PC-9 (cell line): ENCODE measurements at places on chromosomes 13 and 19. TPM values are rescaled to one million over a fixed set of nuclear protein-coding genes. Genes with fewer than 3 reads are reported as not detected.

DNA sequence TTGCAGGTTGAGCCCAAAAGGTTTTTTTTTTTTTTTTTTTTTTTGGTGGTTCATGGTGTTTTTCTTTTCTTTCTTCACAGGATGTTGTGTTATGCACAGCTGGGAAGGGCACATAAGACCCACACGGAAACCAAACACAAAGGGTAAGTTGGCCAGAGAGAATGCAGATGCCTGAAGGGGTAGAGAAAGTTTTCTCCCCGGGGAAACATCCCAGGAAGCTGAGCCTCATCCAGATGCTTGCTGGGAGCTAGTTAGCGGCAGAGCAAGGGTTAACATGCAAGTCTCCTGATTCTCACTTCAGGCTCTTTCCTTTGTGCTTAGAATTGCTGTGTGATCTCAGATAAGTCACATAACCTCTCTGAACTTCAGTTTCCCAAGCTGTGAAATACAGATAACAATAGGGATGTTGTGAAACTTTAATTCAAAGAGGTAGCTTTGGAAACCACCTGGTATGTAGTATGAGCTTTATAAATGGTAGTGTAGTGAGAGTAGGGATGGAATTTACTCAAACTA is 3.1 kb downstream of the ADGRE1 start:
- no peaks in the 10 kb centered on the region for H3K36me3 ChIP-seq
- H3K27ac ChIP-seq: no peak overlapping the region
- no peak overlapping the region for H3K4me3 ChIP-seq
- no peak for DNase-seq
- no peaks in the 10 kb centered on the region for H3K4me1 ChIP-seq

DNA sequence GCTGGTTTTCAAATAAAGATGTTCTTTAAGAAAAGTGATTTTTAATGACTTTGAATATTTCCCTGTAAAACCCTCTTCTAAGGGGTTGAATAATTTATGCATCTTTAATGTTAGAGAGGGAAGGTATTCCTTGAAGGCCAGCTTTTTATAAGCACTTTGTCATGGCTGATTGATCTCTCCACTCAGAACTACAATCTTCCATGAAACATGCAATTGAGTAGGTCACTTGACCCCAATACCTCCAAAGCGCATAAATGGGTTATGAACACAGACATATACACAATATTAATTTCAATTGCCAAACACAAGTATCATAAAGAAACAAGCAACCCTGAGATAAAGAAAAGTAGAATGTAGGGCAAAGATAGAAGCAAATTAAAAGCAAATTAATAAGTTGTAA is 359.9 kb downstream of the MTUS2 start:
- no peaks in the 10 kb centered on the region for H3K36me3 ChIP-seq
- H3K4me3 ChIP-seq: no peak overlapping the region
- no peak overlapping the region for H3K27ac ChIP-seq
- peaks cover 8% of the 10 kb centered on the region; the same call in 1 of the 2 replicates for H3K27me3 ChIP-seq

CD22 gene
- 28.1 and 29.8 TPM in 2 replicates for total RNA-seq

- H3K36me3 ChIP-seq: no peaks in the 10 kb centered on the region
- H3K4me1 ChIP-seq: no peaks in the 10 kb centered on the region
- DNase-seq: no peak
- no peaks in the 10 kb centered on the region for H3K27me3 ChIP-seq
- H3K27ac ChIP-seq: no peak overlapping the region
These were observed 434.2 kb downstream of the PCDH20 start for GRCh38 chr13:60981407-60981806.

DNA sequence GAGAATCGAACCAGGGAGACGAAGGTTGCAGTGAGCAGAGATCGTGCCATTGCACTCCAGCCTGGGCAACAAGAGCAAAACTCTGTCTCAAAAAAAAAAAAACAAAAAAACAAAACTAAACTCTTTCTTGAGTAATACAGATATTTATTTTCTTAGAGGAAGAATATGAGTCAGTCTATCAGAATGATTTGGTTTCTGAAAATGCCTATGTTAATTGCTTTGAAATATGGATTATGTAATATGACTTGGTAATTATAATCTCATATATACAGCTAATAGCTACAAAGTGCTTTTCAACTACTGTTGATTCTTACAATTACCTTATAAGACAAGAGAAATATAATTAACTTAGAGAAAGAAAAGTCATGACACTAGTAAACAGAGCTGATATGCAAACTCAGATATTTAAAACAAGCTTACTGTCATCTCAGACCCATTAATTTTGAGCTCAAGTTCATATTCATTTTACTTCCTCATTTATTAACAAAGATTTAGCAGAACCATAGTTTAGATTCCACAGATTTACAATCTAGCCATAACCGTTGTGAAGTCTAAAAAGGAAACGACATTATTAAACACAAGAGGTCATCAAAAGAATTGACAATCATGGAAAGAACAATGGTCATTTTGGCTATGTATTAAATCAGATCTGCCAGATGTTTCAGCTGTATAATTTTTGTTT is 88.0 kb downstream of the TBC1D4 start:
- H3K27me3 ChIP-seq: no peaks in the 10 kb centered on the region
- no peak for DNase-seq
- H3K27ac ChIP-seq: no peak overlapping the region
- H3K4me1 ChIP-seq: no peaks in the 10 kb centered on the region

DNA sequence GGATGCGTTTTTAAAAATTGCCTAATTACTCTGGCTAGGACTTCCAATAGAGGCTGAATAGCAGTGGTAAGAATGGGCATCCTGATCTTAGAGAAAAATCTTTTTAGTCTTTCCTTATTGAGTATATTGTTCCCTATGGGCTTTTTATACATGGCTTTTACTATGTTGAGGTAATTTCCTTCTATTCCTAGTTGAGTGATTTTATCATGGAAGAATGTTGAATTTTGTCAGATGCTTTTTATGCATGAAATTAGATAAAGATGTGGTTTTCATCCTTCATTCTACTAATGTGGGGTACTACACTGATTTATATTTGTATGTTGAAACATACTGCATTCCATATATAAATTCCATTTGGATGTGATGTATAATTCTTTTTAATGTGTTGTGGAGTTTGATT is 2673.8 kb downstream of the PCDH9 start:
- H3K36me3 ChIP-seq: no peaks in the 10 kb centered on the region

- H3K4me3 ChIP-seq: no peak overlapping the region
- H3K27ac ChIP-seq: no peak overlapping the region
- H3K27me3 ChIP-seq: peaks cover 21% of the 10 kb centered on the region
- no peaks in the 10 kb centered on the region for H3K36me3 ChIP-seq
- no peaks in the 10 kb centered on the region for H3K4me1 ChIP-seq
These were observed 211.9 kb downstream of the ZNF536 start for GRCh38 chr19:30584090-30584489.

OR4F17 gene
- not detected in 2 replicates for total RNA-seq

DNA sequence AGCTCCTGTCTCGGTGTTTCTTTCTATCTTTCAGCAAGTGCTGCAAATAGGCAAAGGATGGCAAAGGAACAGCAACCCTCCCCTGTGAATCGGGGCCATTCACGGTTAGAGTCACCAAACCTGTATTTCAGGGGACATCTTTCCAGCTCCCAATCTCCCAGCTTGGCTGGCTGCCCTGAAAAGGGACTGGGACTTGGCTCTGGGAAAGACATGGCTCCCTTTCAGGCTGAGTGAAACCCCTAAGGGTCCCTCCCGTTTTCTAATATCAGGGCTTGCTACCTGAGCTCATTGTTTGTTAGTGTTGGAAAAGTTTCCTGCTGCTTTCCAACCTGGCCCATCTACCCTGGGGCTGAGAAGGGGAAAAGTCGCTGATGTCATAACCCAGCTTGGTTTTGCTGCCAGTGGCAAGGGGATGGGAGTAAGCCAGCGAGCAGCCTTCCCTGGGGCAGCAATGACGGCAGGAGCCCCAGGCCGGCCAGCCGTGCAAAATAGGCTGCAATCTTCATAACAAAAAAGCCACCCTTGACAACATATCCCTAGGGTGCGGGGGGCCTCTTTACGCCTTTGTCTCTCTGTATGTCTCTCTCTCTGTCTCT is 29.9 kb downstream of the SERP2 start:
- no peaks in the 10 kb centered on the region for H3K27me3 ChIP-seq
- H3K36me3 ChIP-seq: no peaks in the 10 kb centered on the region
- DNase-seq: peak; percentile 61
- H3K4me1 ChIP-seq: peaks cover 49% of the 10 kb centered on the region
- H3K27ac ChIP-seq: peak overlapping the region; percentile 67

DNA sequence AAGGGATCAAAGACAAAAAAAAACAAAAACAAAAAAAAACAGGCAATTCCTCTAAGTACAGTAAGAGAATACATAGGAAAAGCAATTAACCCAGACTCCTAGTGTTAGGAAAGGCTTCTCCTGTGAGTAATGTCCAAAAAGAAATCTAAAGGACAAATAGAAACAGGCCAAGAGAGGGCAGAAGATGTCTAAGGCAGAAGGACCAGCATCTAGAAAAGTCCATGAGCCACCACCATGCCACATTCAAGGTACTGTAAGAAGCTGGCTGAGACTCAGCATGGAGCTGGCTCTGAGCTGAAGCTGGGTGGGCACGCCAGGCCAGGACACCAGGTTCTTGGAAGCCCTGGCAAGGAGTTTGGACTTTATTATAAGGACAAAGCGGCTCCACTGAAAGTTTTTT is 118.1 kb upstream of the FRY start:
- no peak for DNase-seq
- H3K36me3 ChIP-seq: no peaks in the 10 kb centered on the region
- H3K27me3 ChIP-seq: no peaks in the 10 kb centered on the region
- H3K4me1 ChIP-seq: peaks cover 27% of the 10 kb centered on the region
- H3K4me3 ChIP-seq: no peak overlapping the region

EPSTI1 gene
- total RNA-seq: 2.7 and 3.4 TPM in 2 replicates

DNA sequence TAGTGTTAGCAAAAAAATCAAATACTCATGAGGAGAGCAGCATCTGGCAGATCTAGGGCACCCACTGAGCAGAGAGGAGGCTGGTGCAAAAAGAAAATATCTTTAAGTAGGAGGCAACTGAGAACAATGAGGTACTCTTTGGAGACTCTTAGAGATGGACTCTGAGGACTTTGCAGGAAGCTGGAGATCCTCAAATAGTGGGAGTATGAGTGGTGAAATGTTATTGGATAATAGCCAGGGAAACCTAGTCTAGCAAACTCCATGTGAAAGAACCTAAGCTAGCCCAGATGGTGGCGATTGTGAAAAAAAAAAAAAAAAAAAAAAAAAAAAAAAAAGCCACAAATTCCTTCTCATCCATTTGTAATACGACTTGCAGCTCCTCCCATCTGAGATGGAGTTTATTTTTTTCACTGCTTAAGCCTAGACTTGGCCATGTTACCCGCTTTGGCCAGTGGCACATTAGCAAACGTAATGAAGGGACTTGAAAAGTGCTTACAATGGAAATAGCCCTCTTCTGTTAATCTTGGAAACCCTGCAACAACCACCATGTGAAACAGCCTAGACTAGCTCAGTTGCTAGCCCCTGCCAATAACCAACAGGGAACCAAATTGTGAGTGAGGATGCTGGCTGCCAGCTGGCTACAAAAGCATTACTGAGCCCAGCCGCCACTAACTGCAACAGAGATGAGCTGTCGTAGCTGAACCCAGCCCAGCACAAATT is 476.2 kb downstream of the KLF12 start:
- no peak overlapping the region for H3K4me3 ChIP-seq
- no peak for DNase-seq
- no peak overlapping the region for H3K27ac ChIP-seq
- no peaks in the 10 kb centered on the region for H3K4me1 ChIP-seq

- H3K27me3 ChIP-seq: no peaks in the 10 kb centered on the region
- peak within 1 kb of the TSS; percentile 86 for H3K4me3 ChIP-seq
- DNase-seq: peak; percentile 80
- peak within 1 kb of the TSS; percentile 50 for H3K27ac ChIP-seq
- no peaks in the 10 kb centered on the region for H3K36me3 ChIP-seq
These were observed at the start of the genes LSM7 and SPPL2B for GRCh38 chr19:2328401-2329148. Gene LSM7, minus strand, starts transcription at chr19:2328586. Its CDS starts 20 bp downstream, at chr19:2328566. Gene SPPL2B, plus strand, starts transcription at chr19:2328684. Its CDS starts 26 bp downstream, at chr19:2328710.

- H3K27me3 ChIP-seq: no peaks in the 10 kb centered on the region
- H3K4me1 ChIP-seq: peaks cover 18% of the 10 kb centered on the region
- no peak overlapping the region for H3K27ac ChIP-seq
- H3K36me3 ChIP-seq: no peaks in the 10 kb centered on the region
These were observed 34.7 kb upstream of the WDFY2 start for GRCh38 chr13:51549593-51549992.

GRCh38 chr13:28531845-28532387 is 37.0 kb upstream of the FLT1 start:
- peaks cover 48% of the 10 kb centered on the region for H3K27me3 ChIP-seq
- H3K4me1 ChIP-seq: no peaks in the 10 kb centered on the region
- no peak overlapping the region for H3K27ac ChIP-seq
- no peaks in the 10 kb centered on the region for H3K36me3 ChIP-seq

SIGLEC5 gene
- not detected in 2 replicates for total RNA-seq

PRSS57 gene
- total RNA-seq: not detected in 2 replicates

GRCh38 chr19:11479090-11479897 is 1.6 kb downstream of the ELAVL3 start:
- no peaks in the 10 kb centered on the region for H3K4me1 ChIP-seq
- H3K4me3 ChIP-seq: no peak overlapping the region
- DNase-seq: no peak
- H3K36me3 ChIP-seq: no peaks in the 10 kb centered on the region
- H3K27ac ChIP-seq: no peak overlapping the region

PBX4 gene
- 5.7 and 7.4 TPM in 2 replicates for total RNA-seq

TBXA2R gene
- total RNA-seq: 0.38 TPM in 1 of 2 replicates, not detected in the other

GRCh38 chr19:12669270-12670158 is 2.9 kb downstream of the WDR83 start:
- DNase-seq: peak; percentile 73
- H3K36me3 ChIP-seq: peaks cover 4% of the 10 kb centered on the region; the same call in 1 of the 2 replicates
- H3K4me3 ChIP-seq: peak overlapping the region; percentile 69
- H3K27ac ChIP-seq: peak overlapping the region; percentile 81

COX6B2 gene
- 3.3 and 3.7 TPM in 2 replicates for total RNA-seq

GRCh38 chr19:38506723-38507550 is 73.4 kb downstream of the RYR1 start:
- H3K4me1 ChIP-seq: no peaks in the 10 kb centered on the region
- no peak overlapping the region for H3K4me3 ChIP-seq
- no peak overlapping the region for H3K27ac ChIP-seq
- H3K36me3 ChIP-seq: no peaks in the 10 kb centered on the region
- H3K27me3 ChIP-seq: peaks cover 42% of the 10 kb centered on the region

GAPDHS gene
- not detected in 2 replicates for total RNA-seq

- H3K4me1 ChIP-seq: peaks cover 47% of the 10 kb centered on the region
- H3K27me3 ChIP-seq: no peaks in the 10 kb centered on the region
- DNase-seq: no peak
- no peak overlapping the region for H3K27ac ChIP-seq
These were observed 8.3 kb downstream of the CACNG6 start for GRCh38 chr19:53999694-54000093.

- no peak for DNase-seq
- no peaks in the 10 kb centered on the region for H3K4me1 ChIP-seq
These were observed 1510.3 kb downstream of the PCDH9 start for GRCh38 chr13:65719831-65720230.

DNA sequence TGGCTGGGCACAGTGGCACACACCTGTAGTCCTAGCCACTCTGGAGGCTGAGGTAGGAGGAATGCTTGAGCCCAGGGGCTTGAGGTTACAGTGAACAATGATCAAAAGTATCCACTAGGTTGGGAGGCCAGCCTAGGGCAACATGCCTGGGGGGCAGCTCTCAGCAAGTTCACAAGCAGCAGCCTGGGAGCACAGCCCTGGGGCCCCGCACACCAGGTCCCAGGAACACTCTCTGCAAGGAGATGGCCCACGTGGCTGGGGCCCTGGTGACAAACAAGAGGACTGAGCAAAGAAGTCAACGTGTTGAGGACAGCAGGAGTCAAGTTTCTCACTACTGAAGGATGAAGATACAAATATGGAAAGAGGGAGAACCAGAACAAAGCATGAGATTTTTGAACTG is 39.3 kb downstream of the ABCC4 start:
- no peaks in the 10 kb centered on the region for H3K36me3 ChIP-seq
- no peak for DNase-seq
- peaks cover 3% of the 10 kb centered on the region for H3K4me1 ChIP-seq
- H3K27me3 ChIP-seq: no peaks in the 10 kb centered on the region
- no peak overlapping the region for H3K27ac ChIP-seq
- no peak overlapping the region for H3K4me3 ChIP-seq
